ENCODE measurements at places on chromosomes 6 and 20. TPM values are rescaled to one million over a fixed set of nuclear protein-coding genes. Genes with fewer than 3 reads are reported as not detected.

Gene ANGPT4
- not detected for total RNA-seq

Gene RING1
- total RNA-seq, result 38.0 TPM

Gene RNF182
- not detected for total RNA-seq

Gene BMP2
- 29.4 TPM for total RNA-seq

Gene TAP1
- total RNA-seq, result 104 TPM

Gene DEFB113
- not detected for total RNA-seq

Gene NOL4L
- 134 TPM for total RNA-seq

Gene RIPPLY2
- not detected for total RNA-seq

Gene GNAS-AS1
- total RNA-seq, result not detected

Gene ASIP
- total RNA-seq, result not detected

DNA sequence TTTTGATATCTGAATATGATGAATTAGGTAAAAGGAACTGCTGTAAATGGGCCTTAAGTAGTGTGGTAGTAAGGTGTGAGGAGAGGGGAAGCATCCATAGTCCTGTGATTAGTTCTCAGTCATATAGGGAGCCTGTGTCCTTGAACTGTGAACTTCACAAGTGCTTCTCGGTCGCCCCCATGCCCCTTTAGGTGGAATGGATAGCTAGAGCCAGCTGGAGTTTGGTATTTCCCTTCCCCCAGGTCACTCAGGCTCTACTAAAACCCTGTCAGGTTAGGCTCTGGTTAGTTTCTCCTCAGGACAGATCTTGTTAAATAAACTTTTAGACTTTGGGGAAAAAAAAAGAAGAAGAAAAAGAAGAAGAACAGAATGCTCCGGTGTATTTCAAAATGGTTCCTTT lies 82.0 kb downstream of the PPP1R14C start:
- H3K27me3 ChIP-seq, result no peaks in the 10 kb centered on the region
- no peak overlapping the region for H3K27ac ChIP-seq
- no peak overlapping the region for H3K4me3 ChIP-seq
- H3K4me1 ChIP-seq, result no peaks in the 10 kb centered on the region
- no peaks in the 10 kb centered on the region for H3K36me3 ChIP-seq

DNA sequence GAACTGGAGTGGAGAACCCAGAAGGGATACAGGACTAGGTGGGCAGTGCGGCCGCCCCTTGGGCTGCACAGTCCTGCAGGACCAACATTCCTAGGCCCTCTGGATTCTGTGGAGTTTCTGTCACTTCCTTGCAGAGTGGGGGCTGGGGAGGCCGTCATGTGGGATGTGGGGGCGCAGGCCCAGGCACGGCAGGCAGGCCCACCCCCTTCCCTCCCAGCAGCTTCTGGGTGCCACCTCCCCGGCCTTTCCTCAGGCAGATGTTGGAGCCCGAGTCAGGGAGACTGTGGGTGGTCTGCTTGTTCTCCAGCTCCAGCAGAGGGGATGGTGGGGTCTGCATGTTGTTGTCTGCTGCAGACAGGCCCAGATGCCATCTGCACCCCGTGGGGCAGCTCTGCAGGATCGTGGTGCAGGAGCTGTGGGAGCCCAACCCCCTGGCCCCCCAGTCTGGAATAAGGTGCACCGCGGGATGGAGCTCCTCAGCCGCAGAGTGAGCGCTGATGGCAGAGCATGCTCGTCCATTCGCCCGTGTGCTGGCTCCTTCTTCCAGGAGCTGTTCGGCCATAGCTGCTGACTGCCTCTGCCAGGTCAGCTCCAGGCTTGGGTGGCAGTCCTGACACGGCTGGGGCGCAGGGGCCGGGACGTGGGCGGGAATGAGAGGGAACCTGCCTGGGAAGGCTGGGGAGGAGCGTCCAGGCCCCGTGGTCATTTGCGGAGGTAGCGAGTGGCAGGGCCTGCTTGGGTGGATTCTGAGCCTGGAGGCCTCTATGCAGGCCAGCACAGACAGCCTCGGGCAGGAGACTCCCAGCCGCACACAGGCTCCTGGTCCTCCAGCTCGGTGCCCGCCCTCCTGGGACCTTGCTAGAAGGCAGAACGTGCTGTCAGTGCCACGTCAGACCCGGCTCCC lies 18.1 kb downstream of the SLC17A9 start:
- peaks cover 18% of the 10 kb centered on the region for H3K27me3 ChIP-seq
- no peaks in the 10 kb centered on the region for H3K36me3 ChIP-seq
- peaks cover 10% of the 10 kb centered on the region for H3K4me1 ChIP-seq
- no peak overlapping the region for H3K4me3 ChIP-seq

- no peak for DNase-seq
- H3K4me3 ChIP-seq, result no peak overlapping the region
- H3K27me3 ChIP-seq, result no peaks in the 10 kb centered on the region
- no peaks in the 10 kb centered on the region for H3K4me1 ChIP-seq
These were observed 80.3 kb downstream of the HTR1B start for GRCh38 chr6:77383026-77383425.

- DNase-seq, result no peak
- no peak overlapping the region for H3K27ac ChIP-seq
- no peaks in the 10 kb centered on the region for H3K36me3 ChIP-seq
- H3K27me3 ChIP-seq, result no peaks in the 10 kb centered on the region
These were observed 114.5 kb upstream of the SLC22A16 start for GRCh38 chr6:110590821-110591351.

GRCh38 chr20:50957276-50957675 lies 1.1 kb downstream of the DPM1 start:
- H3K4me1 ChIP-seq, result no peaks in the 10 kb centered on the region
- no peaks in the 10 kb centered on the region for H3K27me3 ChIP-seq
- H3K36me3 ChIP-seq, result no peaks in the 10 kb centered on the region
- peak overlapping the region; percentile 98 for H3K4me3 ChIP-seq

GRCh38 chr20:10376270-10377075 lies 57.5 kb downstream of the MKKS start:
- H3K36me3 ChIP-seq, result no peaks in the 10 kb centered on the region
- no peaks in the 10 kb centered on the region for H3K27me3 ChIP-seq

DNA sequence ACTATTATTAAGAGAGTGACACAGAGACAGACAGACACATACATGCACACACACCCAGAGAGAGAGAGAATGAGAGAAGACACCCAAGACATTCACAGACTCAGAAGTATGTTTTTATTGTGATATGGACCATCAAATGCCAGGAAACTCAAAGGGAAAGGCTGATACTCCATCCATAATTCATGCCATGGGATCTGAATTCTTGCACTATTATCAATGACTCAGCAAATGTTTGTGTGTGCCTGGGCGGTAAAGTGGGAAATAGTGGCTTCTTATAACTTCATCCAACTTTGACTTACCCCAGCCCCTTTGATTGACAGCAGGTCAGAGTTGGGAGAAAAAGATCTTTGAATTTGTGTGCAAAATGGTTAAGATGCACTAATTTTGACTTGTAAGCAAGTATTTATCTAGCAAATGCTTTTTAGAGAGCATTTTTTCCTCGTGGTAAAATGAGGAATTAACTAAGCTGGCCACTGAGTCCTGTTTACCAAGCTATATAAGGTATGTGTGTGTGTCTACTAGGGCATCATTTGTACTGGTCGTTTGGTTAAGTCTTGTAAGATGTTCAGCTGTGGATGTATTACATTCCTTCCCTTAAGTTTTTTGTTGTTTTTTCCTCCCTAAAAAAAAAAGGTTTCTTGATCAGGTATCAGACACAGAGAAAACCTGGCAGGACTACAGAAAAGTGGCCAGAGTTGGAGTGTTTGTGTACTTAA lies 3.0 kb upstream of the CCN2 start:
- peak overlapping the region; percentile 16 for H3K4me3 ChIP-seq
- H3K36me3 ChIP-seq, result no peaks in the 10 kb centered on the region
- no peaks in the 10 kb centered on the region for H3K4me1 ChIP-seq
- DNase-seq, result no peak

- H3K36me3 ChIP-seq, result no peaks in the 10 kb centered on the region
- H3K4me1 ChIP-seq, result no peaks in the 10 kb centered on the region
- H3K27ac ChIP-seq, result peak overlapping the region; percentile 47
- no peaks in the 10 kb centered on the region for H3K27me3 ChIP-seq
These were observed 72.4 kb downstream of the FGD2 start for GRCh38 chr6:37077905-37078296.

- no peaks in the 10 kb centered on the region for H3K36me3 ChIP-seq
- DNase-seq, result no peak
- no peak overlapping the region for H3K4me3 ChIP-seq
- no peaks in the 10 kb centered on the region for H3K4me1 ChIP-seq
These were observed 469.9 kb upstream of the IRAK1BP1 start for GRCh38 chr6:78397499-78397898.

GRCh38 chr6:149037051-149037671 lies 280.4 kb upstream of the TAB2 start:
- no peaks in the 10 kb centered on the region for H3K36me3 ChIP-seq
- no peak overlapping the region for H3K4me3 ChIP-seq
- DNase-seq, result no peak
- H3K4me1 ChIP-seq, result peaks cover 4% of the 10 kb centered on the region
- H3K27ac ChIP-seq, result no peak overlapping the region

GRCh38 chr6:170185175-170185978 lies 105.5 kb downstream of the DLL1 start:
- no peak overlapping the region for H3K27ac ChIP-seq
- no peaks in the 10 kb centered on the region for H3K27me3 ChIP-seq
- no peak overlapping the region for H3K4me3 ChIP-seq
- no peaks in the 10 kb centered on the region for H3K4me1 ChIP-seq
- no peaks in the 10 kb centered on the region for H3K36me3 ChIP-seq

DNA sequence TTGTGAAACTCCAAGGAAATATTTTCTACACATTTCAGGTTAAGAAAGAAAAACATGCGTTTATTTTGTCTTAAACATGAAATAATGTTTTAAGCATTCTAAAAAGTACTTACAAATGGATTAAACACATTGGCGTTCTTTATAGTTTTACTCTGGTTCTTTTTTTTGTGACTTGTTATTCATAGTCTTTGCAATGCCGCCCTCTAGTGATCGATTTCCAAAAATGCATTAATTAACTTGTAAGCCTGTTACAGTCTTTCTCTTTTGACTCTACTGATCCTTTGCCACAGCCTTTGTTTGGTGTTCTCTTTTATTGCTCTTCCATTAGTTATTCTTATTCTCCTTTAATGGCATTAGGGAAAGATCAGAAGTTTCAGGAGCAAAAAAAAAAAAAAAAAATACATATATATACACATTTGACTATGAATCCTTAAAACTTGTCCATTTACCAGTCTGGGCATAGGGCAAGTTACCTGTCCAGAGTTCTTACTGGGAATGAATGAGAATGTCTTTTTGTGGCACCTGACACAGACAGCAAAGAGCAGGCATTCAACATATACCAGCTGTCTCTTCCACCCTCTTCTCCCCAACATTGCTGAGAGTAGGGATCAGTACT lies 59.9 kb downstream of the MACROD2 start:
- no peak overlapping the region for H3K4me3 ChIP-seq
- H3K27ac ChIP-seq, result no peak overlapping the region
- DNase-seq, result no peak
- no peaks in the 10 kb centered on the region for H3K27me3 ChIP-seq
- no peaks in the 10 kb centered on the region for H3K36me3 ChIP-seq
- no peaks in the 10 kb centered on the region for H3K4me1 ChIP-seq

DNA sequence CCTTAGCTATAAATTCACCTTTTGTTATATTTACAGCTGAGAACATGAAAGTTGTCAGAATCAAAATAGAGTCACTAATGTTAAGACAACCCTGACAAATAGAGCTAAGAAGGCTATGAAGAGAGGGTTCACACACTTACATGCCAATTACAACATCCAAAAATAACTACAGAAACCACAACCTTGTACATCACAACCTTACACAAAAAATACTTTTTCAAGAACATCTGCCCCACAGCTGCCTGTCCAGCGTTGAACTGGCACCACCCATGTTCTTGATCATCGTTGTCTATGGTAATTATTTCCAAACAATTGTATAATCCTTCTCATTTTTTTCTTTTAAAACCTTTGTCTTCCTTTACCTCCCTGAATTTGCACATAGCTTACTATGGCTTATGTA lies 231.2 kb upstream of the FKBP1C start:
- DNase-seq, result no peak
- H3K27me3 ChIP-seq, result no peaks in the 10 kb centered on the region
- H3K36me3 ChIP-seq, result no peaks in the 10 kb centered on the region
- no peak overlapping the region for H3K4me3 ChIP-seq
- H3K4me1 ChIP-seq, result no peaks in the 10 kb centered on the region

DNA sequence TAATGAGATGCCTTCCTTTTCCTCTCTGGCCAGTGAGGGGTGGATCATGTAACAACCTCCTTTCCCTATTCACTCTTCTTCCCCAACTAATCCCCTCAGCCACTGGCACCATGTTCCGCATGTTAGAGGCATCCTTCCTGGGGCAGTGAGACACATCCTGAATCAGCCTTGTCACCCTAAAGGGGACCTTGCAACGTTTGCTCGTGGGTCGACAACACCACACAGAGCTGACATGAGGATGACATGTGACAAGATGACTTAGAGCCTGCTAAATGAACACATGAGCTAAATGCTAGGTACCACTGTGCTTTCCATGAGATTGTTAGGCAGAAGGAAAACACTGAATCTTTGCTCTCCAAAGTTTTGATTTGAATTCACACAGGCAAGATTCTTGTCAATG lies 129.2 kb downstream of the ATXN1 start:
- no peak for DNase-seq
- no peaks in the 10 kb centered on the region for H3K27me3 ChIP-seq
- no peak overlapping the region for H3K4me3 ChIP-seq
- H3K27ac ChIP-seq, result no peak overlapping the region
- H3K4me1 ChIP-seq, result no peaks in the 10 kb centered on the region

DNA sequence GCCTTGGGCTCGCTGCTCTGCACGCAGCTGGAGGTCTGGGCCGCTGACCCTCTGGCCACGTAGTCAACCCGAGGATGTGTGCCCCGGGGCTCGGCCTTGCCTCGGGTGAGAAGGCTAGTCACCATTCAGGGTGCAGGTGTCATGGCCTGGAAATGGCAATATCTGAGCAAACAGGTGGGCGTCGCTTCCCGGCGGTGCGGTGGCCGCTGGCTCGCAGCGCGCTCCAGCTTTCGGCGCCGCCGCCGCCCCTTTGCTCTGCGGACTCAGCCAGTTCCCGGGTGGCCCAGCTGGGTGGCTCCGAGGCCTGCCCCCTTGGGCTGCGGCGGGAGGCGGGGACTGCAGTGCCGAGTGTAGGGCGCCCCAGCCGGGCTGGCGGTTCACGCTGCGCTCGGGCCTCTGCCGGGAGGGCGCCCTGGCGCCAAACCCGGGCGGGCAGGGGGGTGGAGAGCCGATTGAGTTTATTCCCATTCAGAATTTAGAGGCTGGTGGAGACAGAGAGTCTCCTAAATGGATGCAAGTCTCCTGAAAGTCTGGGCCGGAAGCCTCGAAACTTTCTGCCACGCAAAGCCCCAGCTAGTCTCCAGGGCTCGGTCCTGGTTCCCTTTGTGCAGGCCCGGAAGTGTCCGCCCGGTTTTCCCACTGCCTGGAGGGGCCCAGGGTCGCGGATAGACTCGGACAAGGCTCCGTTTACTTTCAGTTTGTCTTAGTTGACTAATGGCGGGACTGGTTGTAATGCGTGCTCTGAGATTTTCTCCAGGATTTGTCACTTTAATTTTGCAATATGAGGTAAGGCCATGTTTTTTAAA lies 11.3 kb upstream of the TFAP2A start:
- H3K27me3 ChIP-seq, result no peaks in the 10 kb centered on the region
- H3K27ac ChIP-seq, result no peak overlapping the region
- DNase-seq, result no peak

GRCh38 chr6:102841060-102841459 lies 1447.6 kb downstream of the GRIK2 start:
- H3K4me3 ChIP-seq, result no peak overlapping the region
- no peak overlapping the region for H3K27ac ChIP-seq
- no peak for DNase-seq
- no peaks in the 10 kb centered on the region for H3K36me3 ChIP-seq

- H3K27ac ChIP-seq, result no peak overlapping the region
- DNase-seq, result no peak
These were observed 219.8 kb downstream of the LY86 start for GRCh38 chr6:6808343-6808742.
